ENCODE measurements at places on chromosomes 4 and X.

DNA sequence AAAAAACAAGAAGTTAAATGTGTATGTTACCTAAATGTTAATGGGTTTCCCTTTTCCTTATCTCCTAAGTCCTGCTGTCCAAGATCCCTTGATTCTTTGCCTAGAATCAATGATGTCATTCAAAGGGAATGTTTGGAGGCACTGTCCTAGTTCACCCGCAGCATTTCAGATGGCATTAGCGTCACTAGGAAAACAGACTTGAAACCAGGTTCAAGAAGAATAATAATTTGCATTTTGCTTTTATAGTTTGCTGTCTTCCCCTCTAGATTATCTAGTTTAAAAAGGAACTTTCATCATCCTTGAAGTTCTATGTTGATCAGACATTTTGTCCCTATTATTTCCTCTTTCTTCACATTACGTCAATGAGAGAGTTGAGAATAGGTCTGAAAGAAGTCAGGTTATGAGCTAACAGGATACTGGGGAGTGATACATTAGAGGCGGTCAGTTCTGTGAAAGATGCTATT, 234.1 kb upstream of the PGRMC2 start:
- DNase-seq = no peak

DNA sequence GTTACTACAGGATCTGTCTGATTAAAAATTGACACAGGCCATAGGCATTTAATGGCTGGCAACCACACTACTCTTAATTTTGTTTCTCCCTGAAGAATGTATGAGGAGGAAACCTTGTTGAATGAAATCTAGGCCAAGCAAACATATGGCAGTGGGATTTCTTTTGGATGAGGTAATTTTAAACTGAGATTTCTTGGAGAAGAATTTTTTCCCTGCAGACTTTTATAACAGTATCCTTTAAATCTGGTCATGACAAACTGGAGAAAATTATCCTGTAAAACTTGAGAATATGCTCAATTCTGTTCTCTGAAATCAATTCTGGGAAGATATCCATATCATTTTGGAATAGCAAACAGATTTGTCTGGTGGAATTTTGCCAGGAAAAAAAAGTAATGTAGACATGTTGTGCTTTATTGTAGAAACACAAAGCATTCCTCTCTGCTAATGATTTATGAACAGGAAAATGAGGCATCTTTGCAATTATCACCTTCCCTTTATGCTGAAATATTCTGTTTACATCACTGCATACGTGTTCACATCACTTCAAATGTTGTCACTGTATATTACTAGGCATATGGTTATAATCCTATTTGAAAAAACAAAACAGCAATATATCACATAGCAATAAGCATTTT, 108.3 kb upstream of the ARSJ start:
- no peak for DNase-seq

GRCh38 chr4:5218376-5219069, 167.2 kb downstream of the STK32B start:
- no peak for DNase-seq

DNA sequence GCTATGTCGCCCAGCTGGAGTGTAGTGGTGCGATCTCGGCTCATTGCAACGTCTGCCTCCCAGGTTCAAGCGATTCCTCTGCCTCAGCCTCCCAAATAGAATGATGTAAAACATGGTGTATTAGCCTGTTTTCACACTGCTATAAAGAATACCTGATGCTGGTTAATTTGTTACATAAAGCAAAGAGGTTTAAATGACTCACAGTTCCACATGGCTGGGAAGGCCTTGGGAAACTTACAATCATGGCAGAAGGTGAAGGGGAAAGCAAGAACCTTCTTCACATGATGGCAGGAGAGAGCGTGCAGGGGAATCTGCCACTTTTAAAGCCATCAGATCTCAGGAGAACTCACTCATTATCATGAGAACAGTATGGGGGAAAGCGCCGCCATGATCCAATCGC, 1191.8 kb downstream of the ARAP2 start:
- no peak for DNase-seq

DNA sequence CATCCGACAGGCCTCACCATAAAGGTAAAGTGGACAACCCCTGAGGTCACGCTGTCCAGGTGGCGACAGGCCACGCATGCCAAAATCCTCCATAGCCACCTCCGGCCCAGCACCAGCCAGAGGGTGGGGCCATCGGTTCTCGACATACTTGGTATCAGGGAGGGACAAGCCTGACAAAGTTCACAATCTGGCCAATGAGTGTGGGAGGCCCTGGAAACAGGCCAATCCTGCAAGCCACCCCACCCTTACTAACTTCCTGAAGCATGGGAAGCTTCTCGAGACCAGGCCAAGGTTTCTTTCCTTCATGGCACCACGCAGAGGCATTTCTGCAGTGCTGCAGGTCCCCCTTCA, 73.8 kb downstream of the MTMR1 start:
- no peak for DNase-seq

GRCh38 chr4:143383005-143383574, 46.4 kb downstream of the GAB1 start:
- DNase-seq = no peak

- DNase-seq = no peak
Observed at GRCh38 chrX:38992441-38993096, 191.3 kb downstream of the MID1IP1 start.

GRCh38 chrX:136849395-136849794, 31.1 kb downstream of the RBMX start:
- no peak for DNase-seq

DNA sequence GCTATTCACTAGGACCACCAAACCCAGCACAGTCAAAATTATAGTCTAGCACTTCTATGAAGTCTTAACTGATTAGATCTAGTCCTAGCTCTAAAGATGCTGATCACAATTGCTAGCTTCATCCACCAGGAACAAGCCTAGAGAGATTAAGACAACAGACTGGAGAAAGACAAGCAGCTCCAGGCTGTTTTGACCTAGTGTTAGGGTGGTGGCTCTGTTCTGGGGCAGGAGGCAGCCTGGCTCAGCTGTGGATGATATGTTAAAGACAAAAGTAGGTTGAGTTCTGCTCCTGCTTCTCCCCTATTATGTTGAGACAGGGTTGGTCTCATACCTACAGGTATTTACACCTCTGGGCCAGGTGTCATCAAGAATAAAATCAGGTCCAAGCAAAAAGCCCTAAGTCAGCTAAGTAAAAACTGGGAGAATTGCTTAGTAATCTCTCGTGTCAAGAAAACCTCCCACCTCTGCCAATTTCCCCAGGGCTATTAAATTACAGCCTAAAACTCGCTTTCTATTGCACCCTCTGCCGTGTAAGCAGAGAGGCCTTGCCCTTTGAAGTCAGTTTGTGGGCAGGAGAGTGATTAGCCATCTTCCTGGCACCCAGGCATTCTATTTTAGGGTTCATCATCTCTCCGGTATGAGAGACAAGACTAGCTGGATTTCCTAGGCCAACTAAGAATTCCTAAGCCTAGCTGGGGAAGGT, 39.9 kb downstream of the RAB40AL start:
- DNase-seq = no peak

- DNase-seq = no peak
Observed at GRCh38 chrX:32987142-32987541, 224.2 kb downstream of the DMD start.

- DNase-seq = no peak
Observed at GRCh38 chr4:21893136-21893535, 55.4 kb downstream of the KCNIP4 start.

DNA sequence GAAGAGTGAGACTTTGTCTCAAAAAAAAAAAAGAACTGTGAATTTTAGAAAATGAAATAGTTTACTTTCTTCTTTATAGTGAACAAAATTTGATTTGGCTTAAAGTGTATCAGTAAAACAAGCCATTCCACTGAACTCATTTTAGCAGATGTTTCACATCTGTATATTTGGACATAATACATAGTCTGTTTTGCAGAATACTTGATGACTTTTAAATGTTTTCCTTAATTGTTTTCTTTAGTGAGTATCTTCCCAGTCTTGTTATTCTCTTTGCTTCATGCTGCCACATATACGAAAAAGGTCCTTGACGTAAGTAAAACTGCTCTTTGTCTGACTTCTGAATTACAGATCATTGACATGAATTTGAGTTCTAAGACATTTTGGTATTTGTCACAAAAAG, 8.3 kb downstream of the TMEM33 start:
- DNase-seq = no peak

GRCh38 chr4:11565213-11565612, 136.5 kb upstream of the HS3ST1 start:
- DNase-seq = no peak

GRCh38 chr4:59570860-59571476, 1629.2 kb upstream of the ADGRL3 start:
- no peak for DNase-seq

DNA sequence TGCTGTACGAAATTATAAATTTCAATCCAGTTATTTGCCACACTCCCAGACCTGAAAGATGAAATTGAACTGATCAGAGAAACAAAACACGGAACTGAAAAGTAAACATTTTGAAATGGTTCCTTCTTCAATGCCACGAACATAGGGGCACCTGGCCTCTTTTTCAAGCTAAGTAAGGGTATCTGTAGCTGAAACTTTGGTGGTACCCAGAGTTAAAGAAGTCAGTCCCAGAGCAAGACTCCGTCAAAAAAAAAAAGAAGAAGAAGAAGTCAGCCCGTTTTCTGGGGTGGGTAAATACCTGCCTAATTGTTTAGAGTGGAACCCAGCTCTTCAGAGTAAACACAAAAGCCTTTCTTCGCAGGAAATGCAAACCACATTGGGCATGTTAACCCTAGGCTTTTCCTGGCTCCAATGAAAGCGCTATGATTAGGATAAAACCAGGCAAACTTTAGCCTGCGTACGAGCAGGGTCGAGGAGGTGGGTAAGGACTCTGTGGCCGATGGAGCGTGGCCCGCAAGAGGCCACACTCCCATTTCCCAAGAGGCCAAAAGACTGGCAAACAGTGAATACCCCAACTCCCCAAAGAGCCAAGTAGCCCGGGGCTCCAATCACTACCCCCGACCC, 1.3 kb downstream of the ANTXR2 start:
- DNase-seq = no peak

- no peak for DNase-seq
Observed at GRCh38 chr4:108042927-108043326, 53.2 kb downstream of the HADH start.

DNA sequence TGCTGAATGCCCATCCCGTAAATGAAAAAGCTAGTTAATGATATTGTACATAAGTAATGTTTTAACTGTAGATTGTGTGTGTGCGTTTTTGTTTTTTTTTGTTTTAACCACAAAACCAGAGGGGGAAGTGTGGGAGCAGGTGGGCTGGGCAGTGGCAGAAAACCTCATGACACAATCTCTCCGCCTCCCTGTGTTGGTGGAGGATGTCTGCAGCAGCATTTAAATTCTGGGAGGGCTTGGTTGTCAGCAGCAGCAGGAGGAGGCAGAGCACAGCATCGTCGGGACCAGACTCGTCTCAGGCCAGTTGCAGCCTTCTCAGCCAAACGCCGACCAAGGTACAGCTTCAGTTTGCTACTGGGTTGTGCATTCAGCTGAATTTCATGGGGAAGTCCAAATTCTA, at the start of gene SPP1:
Gene SPP1, plus strand, starts transcription at position 249 of the 400 bp plus-strand sequence. CDS start 1,182 bp downstream, outside the sequence.
- peak; percentile 66 for DNase-seq

DNA sequence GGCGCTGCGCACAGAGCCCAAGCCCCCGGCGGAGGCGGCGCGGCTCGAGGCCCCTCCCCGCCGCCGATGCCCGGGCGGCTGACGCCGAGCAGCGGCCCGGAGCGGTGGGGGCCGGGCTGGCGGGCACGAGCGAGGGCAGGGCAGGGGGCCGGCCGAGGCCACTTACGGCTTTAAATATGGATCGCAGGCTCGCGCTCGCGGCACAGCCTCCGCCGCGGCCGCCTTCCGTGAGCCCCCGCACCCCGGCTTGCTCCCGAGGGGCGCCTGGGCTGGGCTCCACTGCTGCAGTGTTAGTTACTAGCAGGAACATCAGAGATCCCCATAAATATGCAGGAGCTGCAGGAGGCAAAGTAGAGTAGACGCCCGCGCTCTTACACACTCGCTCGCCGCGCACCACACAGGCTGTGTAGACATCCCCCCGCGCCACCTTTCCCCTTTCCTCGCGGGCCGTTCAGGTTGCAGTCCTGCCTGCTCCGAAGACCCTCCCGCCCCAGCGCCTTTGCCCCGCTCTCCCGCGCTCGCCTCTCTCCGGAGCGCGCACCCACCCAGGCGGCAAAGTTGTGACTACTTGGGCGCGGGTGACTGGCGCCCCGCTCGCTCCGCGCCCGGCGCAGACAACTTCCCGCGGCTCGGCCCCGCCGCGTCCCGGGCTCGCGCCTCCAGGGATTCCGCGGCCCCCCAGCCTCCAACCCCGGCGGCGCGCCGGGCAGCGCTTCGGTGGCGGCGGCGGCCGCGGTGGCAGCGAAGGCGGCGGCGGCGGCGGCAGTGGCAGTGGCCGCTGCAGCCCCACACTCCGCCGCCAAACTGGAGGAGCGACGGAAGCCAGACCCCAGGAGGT, 152.0 kb upstream of the SLC4A4 start:
- no peak for DNase-seq

GRCh38 chr4:95638920-95639501, 90.2 kb upstream of the UNC5C start:
- DNase-seq = no peak

DNA sequence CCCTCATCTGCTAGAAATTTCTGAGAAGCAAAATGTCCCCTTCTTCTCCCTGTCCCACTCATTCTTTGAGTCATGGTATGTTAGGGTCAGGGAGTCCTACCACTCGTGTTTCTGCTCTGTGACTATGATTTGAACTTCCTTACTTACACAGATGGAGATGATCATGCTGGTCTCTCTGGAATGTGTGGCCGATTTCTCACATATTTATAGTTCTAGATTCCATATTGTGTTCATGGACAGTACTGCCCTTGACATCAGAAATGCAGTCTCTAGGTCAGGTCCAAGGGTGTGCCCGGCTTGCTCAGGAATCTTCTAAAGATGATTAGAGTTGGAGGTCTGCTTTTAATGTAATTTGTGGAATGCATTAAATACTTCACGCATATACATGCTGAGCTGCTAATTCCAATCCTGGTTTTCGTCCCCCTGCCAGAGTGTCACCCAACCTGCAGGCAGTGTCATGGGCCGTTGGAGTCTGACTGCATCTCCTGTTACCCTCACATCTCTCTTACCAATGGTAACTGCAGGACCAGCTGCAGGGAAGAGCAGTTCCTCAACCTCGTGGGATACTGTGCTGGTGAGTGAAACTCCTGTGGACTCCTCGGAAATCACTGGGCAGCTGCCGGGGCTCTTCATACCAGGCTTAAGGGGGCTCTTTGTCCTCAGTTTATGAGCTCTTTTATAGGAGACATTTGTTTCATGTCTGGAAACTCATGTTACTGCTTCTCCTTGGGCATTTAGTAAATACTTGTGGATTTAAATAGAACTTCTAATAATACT, 214.1 kb upstream of the ANXA3 start:
- no peak for DNase-seq

DNA sequence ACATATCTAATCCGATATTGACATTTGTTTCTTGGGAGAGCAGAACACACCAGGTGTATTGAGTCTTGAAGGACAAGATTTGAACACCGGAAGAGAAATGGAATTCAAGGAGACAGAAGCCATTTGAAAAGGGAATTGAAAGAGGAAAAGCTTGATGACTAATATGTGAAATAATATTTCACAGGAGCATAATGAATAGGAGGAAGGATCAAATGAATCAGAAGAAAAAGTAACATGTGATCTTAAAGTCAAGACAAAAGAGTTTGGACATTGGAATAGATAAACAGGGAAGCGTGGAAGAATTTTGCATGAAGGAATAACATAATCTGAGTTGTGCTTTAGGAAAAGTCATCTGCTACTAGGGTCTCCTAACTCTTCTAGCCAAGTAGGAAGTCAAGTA, 145.5 kb upstream of the PDHA2 start:
- DNase-seq = no peak

GRCh38 chrX:44060221-44060620, 87.0 kb upstream of the NDP start:
- DNase-seq = no peak

- DNase-seq = no peak
Observed at GRCh38 chr4:112411781-112412550, 104.0 kb downstream of the NEUROG2 start.

GRCh38 chrX:135425026-135425965, 3.6 kb downstream of the SMIM10L2A start:
- no peak for DNase-seq

Measured in substantia nigra (tissue), 51 donors.